ENCODE measurements at places on chromosomes 6 and 20.

GRCh38 chr20:56426026-56426425 lies 14.0 kb downstream of the CASS4 start:
- DNase-seq: no peak

GRCh38 chr20:46400253-46400652 lies 6.2 kb downstream of the ELMO2 start:
- no peak for DNase-seq

- no peak for DNase-seq
Measured at GRCh38 chr6:88705601-88706000, 257.8 kb downstream of the RNGTT start.

GRCh38 chr6:113394216-113394615 lies 462.9 kb upstream of the MARCKS start:
- DNase-seq: no peak

GRCh38 chr20:56001106-56001785 lies 4.1 kb downstream of the CBLN4 start:
- DNase-seq: no peak

DNA sequence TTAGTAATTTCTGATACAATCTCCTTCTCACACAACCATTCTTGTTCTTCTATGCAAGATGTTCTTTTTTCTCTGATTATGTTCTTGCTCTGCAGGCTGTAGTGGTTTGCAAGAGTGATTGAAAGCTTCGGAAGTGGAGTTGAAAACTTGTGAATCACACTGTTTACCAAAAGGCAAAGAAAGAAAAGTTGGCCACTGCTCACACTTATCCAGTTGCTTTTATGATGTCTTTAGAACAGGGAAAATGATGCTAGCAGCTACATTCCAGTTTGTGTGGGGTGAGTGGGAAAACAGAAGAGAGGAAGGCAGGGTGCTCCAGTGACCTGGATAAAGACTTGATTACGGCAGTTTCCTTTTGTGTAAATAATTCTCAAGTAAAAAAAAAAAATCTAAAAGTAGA lies 583.3 kb downstream of the TENT5A start:
- no peak for DNase-seq

GRCh38 chr6:105869835-105870440 lies 216.2 kb upstream of the PRDM1 start:
- DNase-seq: no peak

DNA sequence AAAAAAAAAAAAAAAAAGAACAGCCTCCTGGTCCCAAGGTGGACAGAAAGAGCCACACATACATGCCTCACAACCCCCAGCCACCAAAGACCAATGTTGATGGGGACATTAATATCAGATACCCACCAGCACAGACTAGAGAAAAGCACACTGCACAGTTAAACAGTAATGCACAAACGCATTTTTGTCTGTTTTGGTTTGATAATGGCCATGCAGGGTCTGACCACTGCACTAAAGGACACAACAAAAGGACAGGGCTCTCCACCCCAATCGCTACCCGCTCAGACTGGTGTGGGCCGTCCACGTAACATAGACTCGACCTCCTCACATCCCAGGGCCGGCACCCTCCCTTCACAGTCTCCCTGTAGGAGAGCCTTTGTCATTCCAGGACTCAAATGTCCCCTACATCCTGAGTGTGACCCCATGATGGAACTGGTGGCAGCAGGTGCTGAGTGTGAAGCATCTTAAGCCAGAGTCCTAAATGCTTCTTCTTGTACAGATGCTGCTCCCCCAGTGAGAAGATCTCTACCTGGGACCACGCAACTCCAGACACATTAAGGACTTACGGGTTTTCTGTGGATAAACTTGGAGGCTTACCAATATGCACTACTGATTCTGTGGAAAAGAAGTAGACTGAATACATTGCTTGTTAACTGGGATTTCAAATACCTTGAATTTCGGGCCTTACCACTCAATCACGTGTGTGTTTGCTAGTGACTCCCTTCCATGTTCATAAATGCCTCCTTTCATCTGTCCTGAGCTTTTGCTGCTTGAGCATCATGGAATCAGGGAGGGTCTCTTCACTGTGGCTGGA lies 28.0 kb downstream of the RRBP1 start:
- no peak for DNase-seq

DNA sequence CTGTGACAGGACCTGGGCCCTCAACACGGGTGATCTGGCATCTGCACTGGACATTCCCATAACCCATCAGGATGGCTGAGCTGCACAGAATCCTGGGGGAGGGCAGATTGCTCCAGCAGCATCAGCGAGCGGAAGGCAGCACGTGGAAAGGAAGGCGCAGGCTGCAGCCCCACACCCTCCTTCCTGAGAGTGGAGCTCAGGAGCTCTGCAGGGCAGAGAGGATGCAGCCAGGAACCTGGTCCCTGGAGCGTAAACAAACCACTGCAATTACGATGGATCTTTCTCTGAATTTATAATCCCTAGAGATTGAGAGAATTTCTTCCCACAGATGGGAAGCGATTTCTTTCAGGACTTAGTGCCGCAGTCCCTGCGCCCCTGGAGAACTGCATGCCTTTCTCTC lies 39.7 kb upstream of the EMILIN3 start:
- DNase-seq: no peak

GRCh38 chr20:44006578-44006977 lies 91.9 kb downstream of the TOX2 start:
- DNase-seq: no peak

- DNase-seq: no peak
Measured at GRCh38 chr6:39982720-39983119, 48.5 kb upstream of the MOCS1 start.

DNA sequence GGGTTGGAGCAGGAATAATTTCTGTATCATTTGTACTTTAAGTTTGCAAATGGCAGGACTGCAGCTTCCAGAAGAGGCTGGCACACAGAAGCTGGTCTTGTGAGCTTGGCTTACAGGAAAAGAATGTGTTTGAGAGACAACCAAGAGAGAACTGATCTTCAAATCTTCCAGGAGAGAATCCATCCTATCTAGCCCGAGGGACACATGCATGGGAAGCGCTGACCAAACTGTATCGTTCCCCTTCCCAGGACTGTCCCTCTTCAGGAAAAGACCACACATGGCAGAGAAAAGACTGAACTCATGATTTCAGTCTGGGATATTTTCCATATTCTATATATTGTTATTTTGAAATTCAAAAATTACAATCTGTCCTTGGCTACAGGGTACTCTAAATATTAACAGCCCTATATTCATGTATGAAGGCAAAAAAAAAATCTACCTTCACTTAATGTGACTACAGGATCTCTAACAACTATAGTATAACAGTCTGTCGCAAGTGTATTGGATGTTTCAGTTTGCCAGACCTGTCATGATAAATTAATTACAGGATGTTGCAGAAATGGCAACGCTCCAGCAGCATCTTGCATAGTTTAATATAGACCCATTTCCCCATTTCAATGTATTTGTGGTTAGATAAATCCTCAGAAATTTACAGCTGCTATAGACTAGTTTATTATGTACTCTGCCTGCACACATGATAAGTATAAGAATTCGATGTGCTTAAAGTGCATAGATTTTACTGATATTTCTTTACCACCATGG lies 99.4 kb downstream of the MYB start:
- DNase-seq: no peak

DNA sequence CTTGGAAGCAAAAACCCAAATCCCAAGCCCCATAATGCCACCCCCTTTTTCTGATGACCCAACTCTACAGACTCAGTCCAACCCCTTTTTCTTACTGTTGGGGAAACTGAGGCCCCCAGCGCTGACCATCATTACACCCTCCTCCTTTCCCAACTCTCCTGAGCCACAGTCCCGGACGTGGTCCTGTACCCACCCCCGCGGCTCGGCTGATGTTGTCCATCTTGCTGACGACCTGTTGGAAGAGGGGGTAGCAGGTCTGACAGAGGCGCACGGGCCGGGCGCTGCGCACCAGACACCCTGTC lies 533 bp downstream of the OSTM1 start:
- no peak for DNase-seq

DNA sequence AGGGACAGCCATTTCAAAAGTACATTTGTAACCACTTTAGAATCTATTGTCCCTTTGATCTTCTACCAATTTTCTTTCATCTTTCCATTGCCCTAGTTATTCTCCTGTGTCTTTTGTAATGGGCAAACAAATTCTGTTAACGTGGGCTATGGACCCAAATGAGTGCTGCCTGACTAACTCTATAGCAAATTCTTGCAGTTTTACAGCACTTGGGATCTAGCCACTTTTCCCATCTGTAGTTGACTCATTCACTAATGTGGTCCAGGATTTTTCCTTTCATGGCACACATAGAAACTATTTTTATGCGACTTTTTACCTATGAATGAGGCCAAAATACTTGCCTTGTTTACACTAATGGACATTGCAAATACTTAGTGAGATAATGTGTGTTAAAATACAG lies 52.0 kb downstream of the GRIK2 start:
- DNase-seq: no peak

DNA sequence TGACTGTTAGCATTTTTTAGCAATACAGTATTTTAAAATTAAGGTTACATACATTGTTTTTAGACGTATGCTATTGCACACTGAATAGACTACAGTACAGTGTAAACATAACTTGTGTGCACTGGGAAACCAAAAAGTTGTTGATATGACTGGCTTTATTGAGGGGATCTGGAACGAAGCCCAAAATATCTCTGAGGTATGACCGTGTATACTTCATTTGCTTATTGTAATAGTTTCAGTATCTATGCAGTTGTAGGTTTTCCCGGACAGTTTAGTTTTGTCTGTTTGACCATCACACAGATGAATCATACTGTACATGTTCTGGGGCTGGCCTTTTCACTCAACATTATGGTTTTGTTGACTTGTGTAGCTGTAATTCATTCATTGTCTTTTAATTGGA lies 6.9 kb upstream of the ZBTB12 start:
- DNase-seq: no peak

- DNase-seq: no peak
Measured at GRCh38 chr6:139250296-139251044, 41.3 kb downstream of the TXLNB start.

- DNase-seq: no peak
Measured at GRCh38 chr6:85675030-85675819, 32.5 kb upstream of the SYNCRIP start.

DNA sequence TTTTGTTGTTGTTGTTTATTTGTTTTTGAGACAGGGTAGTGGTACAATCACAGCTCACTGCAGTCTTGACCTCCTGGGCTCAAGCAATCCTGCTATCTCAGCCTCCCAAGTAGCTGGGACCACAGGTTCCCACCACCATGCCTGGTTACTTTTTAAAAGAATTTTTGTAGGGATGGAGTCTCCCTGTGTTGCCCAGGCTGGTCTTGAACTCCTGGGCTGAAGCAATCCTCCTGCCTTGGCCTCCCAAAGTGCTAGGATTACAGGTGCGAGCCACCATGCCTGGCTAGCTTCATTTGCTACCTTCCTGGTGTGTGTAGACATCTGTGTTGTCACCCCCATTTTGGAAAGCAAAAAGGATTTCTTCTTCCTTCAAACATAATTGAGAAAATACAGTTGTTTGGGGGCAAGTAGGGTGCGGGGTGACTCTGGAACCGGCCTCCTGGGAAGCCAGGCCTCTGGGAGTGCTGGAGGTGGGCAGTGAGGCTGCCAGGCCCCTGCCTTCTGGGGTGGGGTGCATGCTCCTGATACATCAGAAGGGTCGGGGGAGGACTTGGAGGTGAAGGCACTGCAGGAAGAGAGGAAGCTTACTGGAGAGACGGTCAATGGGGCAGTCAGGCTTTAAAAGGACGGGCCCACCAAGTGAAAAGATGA lies 28.4 kb downstream of the SYNJ2 start:
- no peak for DNase-seq

DNA sequence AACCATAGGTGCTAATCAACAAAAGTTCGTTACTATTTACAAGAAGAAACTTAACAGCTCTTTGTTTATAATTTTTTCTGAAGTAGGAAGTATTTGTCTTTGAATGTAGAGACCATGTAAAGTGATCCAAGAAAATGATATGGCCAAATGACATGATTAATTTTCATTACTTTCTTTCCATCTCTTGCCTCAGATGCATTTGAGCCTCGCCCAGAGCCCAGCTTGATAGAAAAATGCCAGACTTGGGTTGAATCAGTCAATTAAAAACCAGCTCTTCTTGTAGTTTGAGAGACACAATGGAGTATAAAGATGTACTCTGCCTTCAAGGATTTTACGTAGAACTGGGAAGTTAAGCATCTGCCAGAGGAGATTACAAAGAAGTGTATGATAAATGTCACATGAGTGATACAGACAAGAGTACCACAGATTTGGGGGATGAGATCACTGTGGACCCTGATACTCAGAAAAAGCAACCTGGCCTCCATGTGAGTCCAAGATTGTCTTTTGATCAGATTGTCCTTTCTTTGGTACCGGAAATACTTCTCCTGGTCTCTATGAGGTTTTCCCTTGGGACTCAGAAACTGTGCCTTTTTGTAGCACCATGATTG lies 92.5 kb upstream of the SUPT3H start:
- no peak for DNase-seq

DNA sequence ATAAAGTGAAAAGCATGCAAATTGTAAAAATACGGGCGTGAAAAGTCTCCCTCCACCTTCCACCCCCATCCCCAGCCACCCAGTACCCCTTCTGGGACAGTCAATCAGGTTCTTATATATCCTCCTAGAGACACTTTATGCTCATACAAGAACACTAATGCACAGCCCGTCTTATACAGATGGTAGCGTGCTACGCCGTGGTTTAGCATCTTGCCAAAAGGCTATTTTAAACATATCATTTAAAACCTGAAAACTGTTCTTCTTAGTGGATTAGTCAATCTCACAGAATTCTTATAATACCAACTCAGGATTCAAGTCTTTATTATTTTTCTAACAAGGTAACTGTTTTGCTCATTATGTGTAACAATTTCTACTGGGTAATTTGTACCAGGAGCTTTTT lies 57.2 kb upstream of the MRPS10 start:
- DNase-seq: no peak

- no peak for DNase-seq
Measured at GRCh38 chr6:43260791-43261190, 17.5 kb downstream of the TTBK1 start.

DNA sequence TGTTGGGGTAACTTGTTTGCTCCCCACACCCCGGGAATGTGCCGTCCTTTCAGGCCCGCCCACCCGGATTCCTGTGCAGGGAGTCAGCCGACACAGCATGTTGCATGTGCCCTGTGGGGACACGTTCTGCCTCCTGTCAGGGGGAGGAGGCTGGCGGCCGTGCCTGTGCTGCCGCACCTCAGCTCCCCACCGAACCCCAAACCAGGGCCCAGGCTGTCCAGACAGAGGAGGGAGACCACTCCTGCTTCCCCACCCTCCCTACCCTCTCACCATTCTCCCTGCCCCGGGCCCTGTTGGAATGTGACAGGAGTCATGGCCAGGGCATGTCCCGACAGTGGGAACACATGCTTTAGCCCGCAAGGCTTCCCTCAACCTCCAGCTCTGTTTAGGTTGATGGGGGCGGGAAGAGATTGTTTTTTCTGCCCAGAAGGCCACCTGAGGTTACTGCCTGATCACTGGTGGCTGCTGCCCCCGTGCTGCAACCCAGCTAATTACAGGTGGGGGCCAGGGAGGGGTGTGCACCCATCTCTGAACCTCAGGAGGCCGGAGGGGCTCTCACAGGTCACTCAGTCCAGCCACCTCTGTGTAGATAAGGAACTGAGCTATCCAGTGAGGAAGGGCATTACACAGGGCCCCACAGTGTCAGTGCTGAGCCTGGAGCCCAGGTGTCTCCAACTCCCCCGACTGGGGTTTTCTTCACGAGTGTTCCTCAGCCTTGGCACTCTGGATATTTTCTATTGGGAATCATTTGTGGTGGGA lies 13.6 kb downstream of the LRRC73 start:
- no peak for DNase-seq

Measured in activated CD8-positive, alpha-beta memory T cell treated with anti-CD3 and anti-CD28 coated beads for 48 hours (primary cell).